ENCODE measurements at places on chromosomes 5 and 9.

DNA sequence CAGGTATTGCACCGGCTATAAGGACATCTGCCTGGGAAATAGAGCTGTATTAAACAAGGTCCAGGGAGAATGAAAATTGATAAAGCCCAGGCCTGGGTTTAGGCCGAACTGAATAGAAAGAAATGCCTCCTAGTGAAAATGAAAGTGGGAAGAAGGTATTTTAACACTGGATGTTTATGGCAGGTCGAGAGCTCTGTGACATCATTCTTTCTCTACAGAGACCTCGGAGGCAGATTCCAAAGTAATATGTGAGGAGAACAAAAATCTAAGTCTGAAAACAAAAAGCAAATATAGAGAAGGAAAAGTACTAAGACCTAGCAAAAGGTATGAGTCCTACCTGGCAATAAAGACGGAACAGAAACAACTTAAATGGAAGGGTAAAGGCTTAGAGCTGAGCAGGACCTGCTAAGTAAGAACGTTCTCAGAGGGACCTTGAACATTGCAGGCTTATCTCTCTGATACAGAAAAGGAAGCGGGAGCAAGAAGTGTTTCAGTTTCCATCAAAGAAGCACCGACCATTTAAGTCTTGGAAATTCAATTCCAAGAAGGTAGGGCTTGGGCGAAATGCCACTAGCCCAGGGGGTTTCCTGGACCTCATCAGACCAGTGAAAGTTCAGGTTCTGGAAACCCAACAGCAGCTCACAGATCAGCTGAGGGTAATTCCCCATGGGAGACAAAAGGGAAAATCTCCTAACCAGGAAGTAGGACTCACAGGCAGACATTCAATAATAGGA, 80.0 kb downstream of the SUSD1 start:
- no peak for DNase-seq

DNA sequence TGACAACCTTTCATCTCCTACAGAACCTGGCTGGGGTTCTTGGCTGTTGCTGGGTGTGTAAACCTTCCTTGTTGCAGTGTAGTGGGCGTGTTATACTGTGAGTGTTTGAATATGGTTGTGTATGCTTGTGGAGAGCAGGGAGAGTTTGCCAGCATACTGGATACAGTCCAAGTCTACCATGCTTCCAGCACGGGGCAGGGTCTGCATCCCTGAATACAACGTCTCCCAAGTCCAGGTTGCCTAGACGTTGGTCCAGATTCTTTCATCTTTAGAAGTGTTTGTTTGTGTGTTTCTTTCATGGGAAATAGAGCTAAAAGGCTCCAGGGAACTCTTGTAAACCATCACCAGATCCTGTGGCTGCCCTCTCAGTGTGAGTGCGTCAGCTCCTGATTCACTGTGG, 46.4 kb downstream of the SYK start:
- DNase-seq: no peak

DNA sequence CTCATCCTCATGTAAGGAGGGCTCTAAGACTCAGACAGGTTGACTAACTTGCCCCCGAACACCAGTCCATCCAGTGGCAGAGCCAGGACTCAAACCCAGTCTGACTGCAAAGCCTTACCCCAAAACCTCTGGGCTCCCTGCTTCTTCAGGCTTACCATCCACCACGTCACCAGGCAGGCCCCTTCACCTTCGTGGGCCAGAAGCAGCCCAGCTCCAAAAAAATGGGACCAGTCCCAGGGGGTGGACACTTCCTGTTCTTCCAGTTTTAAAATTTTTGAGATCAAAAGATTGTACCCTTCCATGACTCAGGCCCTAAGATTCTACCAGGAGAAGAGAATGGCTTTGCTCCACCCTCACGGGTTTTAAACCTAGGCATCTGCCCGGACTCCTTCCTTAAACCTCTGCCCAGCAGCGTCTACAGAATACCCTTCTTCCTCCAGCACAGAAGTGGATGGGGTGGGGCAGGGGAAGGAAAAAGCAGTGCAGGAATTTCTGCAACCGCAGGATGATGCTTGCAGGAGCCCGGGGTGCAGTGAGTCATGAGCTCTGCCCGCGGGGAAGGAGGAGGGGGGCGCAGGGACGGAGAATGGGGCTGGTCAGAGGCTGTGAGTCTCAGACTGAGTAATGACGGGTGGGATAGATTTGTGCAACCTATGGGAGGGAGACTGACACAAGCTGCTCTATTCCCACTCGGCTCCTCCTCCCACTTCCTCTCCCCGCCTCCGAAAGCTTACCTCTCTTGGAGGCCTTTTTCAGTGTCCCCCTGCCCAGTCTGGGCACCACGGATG, 50.4 kb upstream of the STXBP1 start:
- DNase-seq: no peak

DNA sequence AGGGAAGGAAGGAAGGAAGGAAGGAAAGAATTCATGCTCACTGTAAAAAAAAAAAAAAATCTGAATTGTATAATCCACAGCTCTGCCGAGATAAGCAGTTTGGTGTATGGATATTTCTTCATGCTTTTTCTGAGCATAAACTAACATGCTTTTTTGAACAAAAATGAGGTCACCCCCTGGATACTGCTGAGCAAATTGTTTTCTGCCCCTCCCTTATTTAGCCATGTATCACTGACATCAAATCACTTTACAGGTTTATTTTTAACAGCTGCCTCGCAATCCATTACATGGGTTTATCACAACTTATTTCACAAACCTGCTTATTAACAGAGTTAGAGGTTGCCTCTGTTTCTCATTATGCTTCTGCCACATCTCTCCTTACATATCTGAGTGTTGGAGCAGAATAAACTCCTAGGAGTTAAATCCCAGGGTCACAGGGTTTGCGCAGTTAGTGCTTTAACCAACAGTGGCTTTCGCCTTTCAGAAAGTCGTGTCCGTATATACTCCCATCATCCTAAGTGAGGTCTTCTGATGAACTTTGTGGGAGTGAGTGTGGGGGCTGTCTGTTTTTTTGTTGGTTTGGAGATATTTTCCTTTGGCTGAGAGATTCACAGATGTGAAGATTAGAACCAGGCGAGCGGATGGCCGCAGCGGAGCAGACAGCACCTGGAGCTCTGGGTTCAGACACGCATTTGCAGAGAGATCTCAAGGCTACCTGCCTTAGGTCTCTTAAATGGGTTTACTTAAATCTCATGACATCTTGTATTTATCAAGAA, 57.7 kb downstream of the AK8 start:
- no peak for DNase-seq

DNA sequence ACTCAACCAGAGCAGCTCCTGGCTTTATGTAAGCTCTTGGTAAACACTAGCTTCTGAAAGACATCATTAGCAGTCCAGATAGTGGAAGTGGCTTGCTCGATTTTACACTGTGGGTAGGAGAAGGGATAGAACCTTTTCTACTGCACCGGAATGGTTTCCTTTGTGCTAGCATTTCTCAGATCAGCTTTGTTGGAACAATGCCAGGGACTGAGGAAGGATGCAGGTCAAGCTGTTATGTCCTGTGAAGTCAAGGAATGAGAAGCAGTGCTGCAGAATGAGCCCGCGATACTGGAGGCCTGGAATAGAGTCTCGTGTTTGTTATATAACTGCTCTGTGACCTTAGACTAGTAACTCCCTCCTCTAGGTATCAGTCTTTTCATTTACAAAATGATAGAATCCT, 233.6 kb downstream of the GABRB2 start:
- DNase-seq: no peak

GRCh38 chr5:36459176-36460135, 146.9 kb upstream of the SLC1A3 start:
- no peak for DNase-seq

DNA sequence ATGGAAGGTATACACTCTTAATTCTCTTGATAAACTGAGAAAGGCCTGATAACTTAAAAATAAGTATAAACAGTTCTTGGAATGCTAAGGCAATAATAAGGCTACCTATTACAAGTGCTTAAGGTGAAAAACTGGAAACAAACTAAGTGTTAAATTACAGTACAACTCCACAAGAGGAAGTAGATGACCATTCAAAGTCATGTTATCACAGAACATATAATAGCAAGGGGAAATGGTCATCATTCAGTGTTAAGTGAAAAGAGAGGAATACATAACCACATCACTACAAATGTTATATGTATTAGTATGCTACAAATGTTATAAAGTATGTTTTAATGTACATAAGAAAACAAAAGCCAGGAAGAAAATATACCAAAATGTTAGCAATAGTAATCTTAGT, 135.9 kb downstream of the CCDC192 start:
- no peak for DNase-seq

DNA sequence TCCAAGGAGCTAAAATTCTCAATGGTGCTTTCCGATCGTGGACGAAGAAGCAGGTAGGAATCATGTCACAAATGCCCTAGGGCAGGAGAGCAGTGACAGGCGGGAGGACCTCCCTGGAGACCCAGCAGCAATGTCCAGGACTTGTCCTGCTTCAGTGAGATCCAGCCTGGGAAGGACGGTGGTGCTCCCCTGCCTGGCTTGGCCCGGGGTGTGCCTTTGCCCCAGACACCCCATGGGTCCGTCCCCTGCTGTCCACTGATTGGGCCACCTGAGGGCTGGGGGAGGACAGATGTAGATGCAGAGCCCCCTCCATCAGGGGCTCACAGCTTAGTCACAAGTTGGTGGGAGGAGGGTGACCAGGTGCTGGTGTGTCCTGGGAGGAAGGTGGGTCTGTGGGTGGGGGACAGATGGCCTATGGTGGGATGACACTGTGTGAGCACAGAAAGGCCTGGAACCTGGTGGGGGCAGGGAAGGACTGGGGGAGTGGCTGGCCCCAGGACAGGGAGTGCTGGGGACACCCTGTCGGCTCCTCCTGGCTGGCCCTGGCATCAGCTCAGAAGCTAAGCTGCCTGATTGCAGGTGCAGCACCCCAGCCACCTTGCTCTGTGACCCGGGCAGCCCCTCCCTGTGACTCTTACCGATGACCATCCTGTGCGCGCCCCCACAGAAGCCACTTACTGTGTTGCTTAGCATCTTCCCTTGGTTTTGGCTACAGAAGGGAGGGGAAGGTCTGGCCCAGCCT, 82.0 kb downstream of the PHF2 start:
- no peak for DNase-seq

Data from NCI-H1436 (cell line).